ENCODE measurements at places on chromosomes 3 and 15.

DNA sequence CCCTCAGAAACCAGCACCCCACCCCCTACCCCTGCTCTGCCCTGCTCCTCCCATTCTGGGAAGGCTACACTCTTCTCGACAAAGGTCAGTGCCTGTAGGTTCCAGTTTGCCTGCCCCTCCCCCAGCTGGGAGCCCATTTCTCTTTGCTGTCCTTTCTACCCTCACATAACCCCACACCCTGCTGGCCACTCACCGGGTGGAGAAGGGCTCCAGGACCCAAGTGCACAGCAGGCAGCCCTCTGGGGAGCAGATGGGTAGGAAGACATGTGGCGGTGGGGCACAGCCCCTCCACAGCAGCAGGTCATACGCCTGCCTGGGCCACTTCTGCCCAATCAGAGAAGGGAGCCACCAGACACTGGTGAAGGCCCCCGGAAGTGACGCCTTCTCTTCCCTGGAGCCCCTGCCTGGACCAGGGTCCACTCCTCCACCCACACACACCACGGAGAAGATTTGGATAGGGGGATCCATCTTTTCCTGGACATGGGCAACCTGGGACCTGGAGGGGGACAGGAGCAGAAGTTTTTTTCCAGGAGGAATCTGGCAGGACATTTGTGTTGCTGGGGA, at the start of gene THPO:
Gene THPO (minus strand): TSS at position 326 of the 564 bp plus-strand sequence. CDS start 1,948 bp downstream, outside the sequence.
- H3K4me1 ChIP-seq, result peaks cover 6% of the 10 kb centered on the region
- H3K36me3 ChIP-seq, result no peaks in the 10 kb centered on the region
- peak; percentile 70 for DNase-seq
- H3K4me3 ChIP-seq, result no peak within 1 kb of the TSS

DNA sequence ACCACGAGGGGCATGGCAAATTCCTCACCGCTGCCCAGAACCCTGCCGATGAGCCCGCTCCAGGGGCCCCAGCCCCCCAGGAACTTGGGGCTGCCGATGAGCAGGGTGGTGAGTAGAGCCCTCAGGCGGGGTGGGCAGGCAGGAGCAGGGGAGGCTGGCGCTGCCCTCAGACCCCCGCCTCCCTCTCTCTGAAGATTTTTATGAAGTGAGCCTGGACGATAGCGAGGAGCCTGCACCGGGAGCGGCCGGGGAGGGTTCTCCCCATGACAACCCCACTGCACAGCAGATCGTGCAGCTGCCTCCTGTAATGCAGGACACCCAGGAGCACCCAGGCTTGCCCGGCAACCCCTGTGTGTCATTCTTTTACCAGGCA, 56.7 kb upstream of the UBE2Q2 start:
- peaks cover 8% of the 10 kb centered on the region for H3K27me3 ChIP-seq
- H3K4me1 ChIP-seq, result no peaks in the 10 kb centered on the region
- no peaks in the 10 kb centered on the region for H3K36me3 ChIP-seq
- H3K4me3 ChIP-seq, result no peak overlapping the region
- H3K27ac ChIP-seq, result no peak overlapping the region
- no peak for DNase-seq

GRCh38 chr3:70800951-70801350, 488.5 kb upstream of the MDFIC2 start:
- no peaks in the 10 kb centered on the region for H3K27me3 ChIP-seq
- no peak overlapping the region for H3K27ac ChIP-seq
- DNase-seq, result no peak
- no peaks in the 10 kb centered on the region for H3K36me3 ChIP-seq
- H3K4me1 ChIP-seq, result no peaks in the 10 kb centered on the region
- H3K4me3 ChIP-seq, result no peak overlapping the region

- peaks cover 1% of the 10 kb centered on the region for H3K36me3 ChIP-seq
- no peaks in the 10 kb centered on the region for H3K4me1 ChIP-seq
- peak overlapping the region; percentile 67 for H3K27ac ChIP-seq
- peak overlapping the region; percentile 90 for H3K4me3 ChIP-seq
- no peaks in the 10 kb centered on the region for H3K27me3 ChIP-seq
Measured at GRCh38 chr3:197750858-197751737, 1.4 kb downstream of the FYTTD1 start.

GRCh38 chr3:126014252-126014651, 45.3 kb downstream of the ROPN1B start:
- no peak for DNase-seq
- no peaks in the 10 kb centered on the region for H3K27me3 ChIP-seq
- no peaks in the 10 kb centered on the region for H3K4me1 ChIP-seq
- H3K4me3 ChIP-seq, result no peak overlapping the region

DNA sequence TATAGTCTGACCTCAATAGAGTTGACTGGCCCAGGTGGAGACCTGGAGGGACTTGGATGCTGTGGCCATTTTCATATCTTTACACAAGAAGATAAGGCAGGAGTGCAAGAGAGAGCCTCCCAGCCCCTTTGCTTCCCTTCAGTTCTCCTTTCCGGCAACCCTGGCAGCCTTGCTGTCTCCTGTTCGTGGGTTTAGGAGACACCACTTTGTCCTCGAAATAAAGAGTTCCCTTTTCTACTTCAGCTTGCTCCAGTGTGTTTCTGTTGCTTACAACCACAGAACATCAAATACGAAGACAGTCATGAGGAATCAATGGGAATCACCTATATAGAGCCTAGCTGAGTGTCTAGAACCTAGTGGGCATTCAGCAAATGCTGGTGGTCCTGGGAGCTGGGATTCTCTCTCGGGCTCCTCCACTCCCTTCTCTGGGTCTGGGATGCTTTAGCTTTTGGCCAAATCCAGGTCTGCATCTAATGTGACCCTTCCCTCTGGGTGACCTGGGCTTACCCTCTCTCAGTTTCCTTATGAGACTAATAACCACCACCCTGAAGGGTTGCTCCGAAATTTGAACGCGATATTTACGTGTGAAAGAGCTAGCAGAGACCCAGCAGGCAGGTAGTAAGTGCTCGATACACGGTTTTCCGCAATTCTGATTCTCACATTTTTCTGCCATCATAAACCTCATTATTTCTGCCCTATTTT, 44.5 kb downstream of the PCSK6 start:
- H3K36me3 ChIP-seq, result no peaks in the 10 kb centered on the region
- no peak for DNase-seq
- H3K4me1 ChIP-seq, result no peaks in the 10 kb centered on the region

DNA sequence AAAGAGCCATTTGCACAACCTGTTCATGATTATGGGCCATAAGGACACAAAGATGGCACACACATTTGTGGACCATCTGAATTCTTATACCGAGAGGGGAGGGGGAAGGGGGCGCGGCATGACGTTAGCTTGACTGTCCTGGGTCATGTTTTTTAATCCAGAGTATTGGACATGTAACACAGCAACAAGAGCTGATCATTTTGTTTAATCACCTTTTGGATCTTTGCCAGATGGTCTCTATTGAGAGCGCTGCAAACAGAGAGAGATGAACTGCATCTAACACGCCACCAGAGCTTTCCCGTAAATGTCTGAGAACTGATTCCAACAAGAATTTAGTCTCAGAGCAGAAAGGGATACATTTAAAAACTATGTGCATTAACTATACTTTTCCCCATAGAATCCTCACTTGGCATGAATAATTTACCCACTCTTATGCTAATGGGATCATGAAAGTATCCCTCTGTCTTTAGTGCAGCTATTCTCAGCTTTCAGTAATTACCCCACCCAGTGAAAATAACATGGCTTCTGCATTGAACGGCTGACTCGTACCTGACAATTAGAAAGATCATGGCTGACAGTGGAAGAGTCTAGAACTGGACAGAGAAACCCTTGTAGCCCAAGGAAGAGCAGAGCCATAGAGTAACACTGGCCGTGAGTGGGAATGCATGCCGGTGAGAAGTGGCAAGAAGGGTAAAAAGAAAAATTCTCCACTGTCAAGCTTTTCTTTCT, 22.6 kb downstream of the MEIS2 start:
- no peak overlapping the region for H3K4me3 ChIP-seq
- no peaks in the 10 kb centered on the region for H3K4me1 ChIP-seq
- H3K27me3 ChIP-seq, result no peaks in the 10 kb centered on the region
- no peak overlapping the region for H3K27ac ChIP-seq
- DNase-seq, result no peak
- H3K36me3 ChIP-seq, result no peaks in the 10 kb centered on the region

DNA sequence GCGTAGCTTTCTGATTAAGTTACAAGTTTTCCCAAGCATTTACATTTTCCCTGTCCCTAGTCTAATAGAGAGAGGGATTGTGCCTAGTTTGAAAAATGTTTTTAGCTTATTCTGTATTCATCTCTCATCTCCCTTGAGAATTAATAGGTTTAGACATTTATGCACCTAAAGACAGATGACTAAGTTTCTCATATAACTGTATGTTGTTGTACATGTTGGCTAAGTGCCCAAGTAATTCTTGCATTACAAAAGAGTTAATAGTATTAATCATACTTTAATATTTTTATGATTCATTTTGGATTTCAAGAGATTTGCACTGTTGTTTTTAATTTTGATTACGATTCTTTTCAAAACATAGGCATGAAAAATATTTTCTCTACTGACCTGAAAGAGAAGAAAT, 109.0 kb upstream of the TBL1XR1 start:
- H3K27me3 ChIP-seq, result no peaks in the 10 kb centered on the region
- H3K4me3 ChIP-seq, result no peak overlapping the region
- DNase-seq, result no peak
- H3K27ac ChIP-seq, result no peak overlapping the region
- no peaks in the 10 kb centered on the region for H3K4me1 ChIP-seq
- H3K36me3 ChIP-seq, result no peaks in the 10 kb centered on the region

DNA sequence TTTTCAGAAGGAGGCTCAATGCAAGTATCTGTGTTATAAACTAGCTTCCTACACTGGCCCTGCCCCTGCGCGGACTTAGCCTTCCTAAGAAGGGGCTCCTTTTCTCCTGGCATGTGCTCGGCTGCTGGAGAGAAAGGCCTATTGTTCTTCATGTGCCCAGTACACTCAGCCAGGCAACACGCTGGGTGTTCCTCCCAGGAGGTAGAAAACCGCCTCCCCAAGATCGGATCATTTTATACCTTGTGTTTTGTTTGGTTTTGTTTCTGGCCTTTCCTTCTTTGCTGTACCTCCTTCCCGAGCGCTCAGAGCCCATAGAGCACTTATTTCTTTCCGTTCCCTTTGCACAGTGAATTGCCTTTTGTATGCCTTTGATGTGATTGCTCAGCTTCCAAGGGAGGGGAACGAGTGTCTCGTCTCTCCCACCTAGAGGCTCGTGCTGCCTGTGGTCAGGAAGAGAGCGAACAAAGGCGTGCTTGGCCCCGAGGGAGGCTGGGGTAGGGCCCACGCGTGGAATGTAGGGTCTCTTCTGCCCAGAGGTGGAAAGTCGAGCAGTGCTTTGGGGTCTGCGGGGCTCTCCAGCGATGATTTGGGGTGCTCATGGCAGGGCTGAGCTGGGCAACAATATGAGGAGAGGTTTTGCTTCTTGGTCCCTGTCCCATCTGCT, 30.0 kb downstream of the CCNL1 start:
- H3K27ac ChIP-seq, result peak overlapping the region; percentile 92
- peak; percentile 72 for DNase-seq
- H3K4me1 ChIP-seq, result peaks cover 26% of the 10 kb centered on the region
- H3K4me3 ChIP-seq, result no peak overlapping the region
- no peaks in the 10 kb centered on the region for H3K27me3 ChIP-seq

- DNase-seq, result peak; percentile 70
- H3K36me3 ChIP-seq, result no peaks in the 10 kb centered on the region
- peak overlapping the region; percentile 32 for H3K27ac ChIP-seq
- no peak overlapping the region for H3K4me3 ChIP-seq
- no peaks in the 10 kb centered on the region for H3K27me3 ChIP-seq
- no peaks in the 10 kb centered on the region for H3K4me1 ChIP-seq
Measured at GRCh38 chr3:13057282-13058040, 15.8 kb downstream of the IQSEC1 start.

DNA sequence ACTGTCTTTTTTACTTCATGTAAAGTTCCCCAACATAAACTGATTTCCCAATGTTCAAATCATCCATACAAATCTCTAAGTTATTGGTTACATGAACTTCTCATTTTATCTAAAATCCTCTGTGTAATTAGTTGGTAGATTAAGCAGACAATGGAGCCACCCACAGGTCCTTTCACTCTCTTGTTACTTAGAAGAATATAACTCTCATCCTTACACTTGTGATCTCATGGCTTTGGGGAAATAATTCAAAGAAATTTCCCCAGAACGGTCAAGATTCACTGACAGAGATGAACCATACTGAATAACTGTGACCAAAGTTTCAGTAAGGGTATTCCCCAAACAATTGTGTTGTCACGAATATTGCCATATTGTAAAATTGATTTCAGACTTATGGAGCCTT, 1102.6 kb upstream of the EPHA6 start:
- DNase-seq, result no peak
- peaks cover 3% of the 10 kb centered on the region for H3K4me1 ChIP-seq
- H3K27ac ChIP-seq, result no peak overlapping the region
- no peaks in the 10 kb centered on the region for H3K27me3 ChIP-seq

- H3K4me1 ChIP-seq, result no peaks in the 10 kb centered on the region
- peak overlapping the region; percentile 47 for H3K4me3 ChIP-seq
- peaks cover 61% of the 10 kb centered on the region for H3K36me3 ChIP-seq
- H3K27ac ChIP-seq, result no peak overlapping the region
- H3K27me3 ChIP-seq, result no peaks in the 10 kb centered on the region
Measured at GRCh38 chr3:196754091-196754981, 14.7 kb downstream of the PAK2 start.

- no peak for DNase-seq
- no peak overlapping the region for H3K4me3 ChIP-seq
- H3K4me1 ChIP-seq, result no peaks in the 10 kb centered on the region
- H3K27me3 ChIP-seq, result no peaks in the 10 kb centered on the region
- H3K36me3 ChIP-seq, result no peaks in the 10 kb centered on the region
Measured at GRCh38 chr3:98038876-98039275, 3.8 kb upstream of the GABRR3 start.

GRCh38 chr3:30578479-30578878, 27.9 kb upstream of the TGFBR2 start:
- H3K36me3 ChIP-seq, result no peaks in the 10 kb centered on the region
- H3K27ac ChIP-seq, result no peak overlapping the region
- no peak overlapping the region for H3K4me3 ChIP-seq
- no peaks in the 10 kb centered on the region for H3K27me3 ChIP-seq

DNA sequence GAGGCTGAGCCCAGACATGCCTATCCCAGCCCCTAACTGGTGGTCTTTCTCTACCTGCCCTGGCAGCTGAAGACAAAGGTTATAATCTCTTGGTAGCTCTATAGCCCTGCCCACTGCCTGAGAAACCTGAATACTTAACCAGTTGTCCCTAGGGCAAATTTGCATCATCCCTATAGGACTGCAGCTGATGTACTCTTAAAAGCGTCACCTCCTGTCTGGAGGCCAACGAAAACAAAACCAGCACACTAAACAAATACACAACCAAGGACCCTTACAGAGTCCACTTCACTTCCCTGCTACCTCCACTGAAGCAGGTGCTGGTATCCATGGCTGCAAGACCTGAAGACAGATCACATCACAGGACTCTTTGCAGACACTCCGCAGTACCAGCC, 98.0 kb downstream of the KCNAB1 start:
- no peak for DNase-seq
- no peaks in the 10 kb centered on the region for H3K27me3 ChIP-seq
- no peak overlapping the region for H3K27ac ChIP-seq
- H3K36me3 ChIP-seq, result no peaks in the 10 kb centered on the region

Measured in endodermal cell (in vitro differentiated cells).